Ammon's horn (tissue), 1 donor: ENCODE measurements at places on chromosomes 11 and 22.

GRCh38 chr11:130672911-130673310 is 224.5 kb downstream of the ADAMTS15 start:
- no peak for DNase-seq

- DNase-seq: no peak
Measured at GRCh38 chr22:40572976-40573375, 63.5 kb downstream of the MRTFA start.

DNA sequence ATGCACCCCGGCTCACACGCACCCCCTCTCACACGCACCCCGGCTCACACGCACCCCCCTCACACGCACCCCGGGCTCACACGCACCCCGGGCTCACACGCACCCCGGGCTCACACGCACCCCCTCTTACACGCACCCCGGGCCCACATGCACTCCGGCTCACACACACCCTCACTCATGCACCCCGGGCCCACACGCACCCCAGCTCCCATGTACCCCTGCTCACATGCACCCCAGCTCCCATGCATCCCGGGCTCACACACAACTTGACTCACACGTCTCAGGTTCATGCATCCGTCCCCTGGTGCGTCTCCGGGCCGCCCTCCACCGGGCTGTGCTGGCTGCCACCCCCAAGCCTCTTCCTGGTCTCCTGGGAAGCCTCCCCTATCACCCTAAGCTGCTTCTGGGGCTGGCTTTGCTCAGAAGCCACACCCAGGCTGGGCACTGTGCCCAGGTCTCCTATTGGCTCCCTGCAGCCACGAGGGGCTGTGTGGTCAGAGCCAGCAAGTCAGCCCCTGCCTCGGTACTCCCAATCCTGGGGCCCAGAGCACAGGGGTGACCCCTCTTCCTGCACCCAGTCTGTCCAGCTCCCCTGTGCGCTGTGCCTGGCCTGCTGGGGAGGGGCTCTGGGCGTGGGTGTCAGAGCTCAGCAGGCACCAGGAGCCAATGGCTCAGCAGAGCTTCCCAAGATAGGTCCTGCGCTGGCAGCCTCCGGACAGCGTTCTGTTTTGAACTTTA is 16.9 kb downstream of the TSPAN4 start:
- DNase-seq: peak; percentile 89

DNA sequence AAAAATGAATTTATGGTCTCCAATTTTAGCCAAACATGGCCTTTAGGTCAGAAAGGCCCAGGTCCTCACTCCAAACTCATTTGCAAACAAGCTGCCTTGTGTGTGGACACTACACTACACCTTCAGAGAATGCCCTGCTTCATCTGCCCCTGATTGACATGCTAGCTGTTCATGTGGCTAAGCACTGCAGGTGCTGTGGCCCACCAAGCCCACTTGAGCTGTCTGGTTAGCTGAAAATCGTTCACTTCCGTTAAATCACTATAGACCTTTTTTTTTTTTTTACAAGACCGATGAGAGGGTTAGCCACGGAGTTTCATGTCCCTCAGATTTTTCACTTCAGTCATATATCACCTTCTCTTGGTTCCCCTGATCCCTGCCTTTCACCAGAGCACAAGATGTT is 39.3 kb downstream of the NF2 start:
- no peak for DNase-seq

DNA sequence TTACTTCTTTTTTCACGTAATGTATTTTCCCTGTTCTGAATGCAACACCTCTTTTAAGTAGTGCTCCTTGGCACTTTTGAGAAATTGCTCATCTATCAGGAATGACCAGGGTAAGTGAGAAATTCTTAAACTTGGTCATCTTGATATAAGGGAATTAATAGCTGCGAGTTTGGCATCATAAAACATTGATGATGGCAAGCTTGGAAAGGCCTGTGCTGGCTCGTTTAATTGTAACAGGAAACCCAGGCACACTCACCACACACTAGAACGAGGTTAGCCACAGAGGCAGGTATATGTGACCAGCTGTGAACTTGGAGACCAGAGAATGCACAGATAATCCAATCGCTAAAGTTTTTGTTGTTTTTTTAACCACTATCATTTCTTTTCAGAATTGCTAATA is 24.3 kb downstream of the FAM118A start:
- no peak for DNase-seq

- no peak for DNase-seq
Measured at GRCh38 chr11:69521457-69521856, 40.0 kb downstream of the LINC01488 start.

GRCh38 chr22:28023774-28024173 is 104.7 kb upstream of the PITPNB start:
- no peak for DNase-seq

DNA sequence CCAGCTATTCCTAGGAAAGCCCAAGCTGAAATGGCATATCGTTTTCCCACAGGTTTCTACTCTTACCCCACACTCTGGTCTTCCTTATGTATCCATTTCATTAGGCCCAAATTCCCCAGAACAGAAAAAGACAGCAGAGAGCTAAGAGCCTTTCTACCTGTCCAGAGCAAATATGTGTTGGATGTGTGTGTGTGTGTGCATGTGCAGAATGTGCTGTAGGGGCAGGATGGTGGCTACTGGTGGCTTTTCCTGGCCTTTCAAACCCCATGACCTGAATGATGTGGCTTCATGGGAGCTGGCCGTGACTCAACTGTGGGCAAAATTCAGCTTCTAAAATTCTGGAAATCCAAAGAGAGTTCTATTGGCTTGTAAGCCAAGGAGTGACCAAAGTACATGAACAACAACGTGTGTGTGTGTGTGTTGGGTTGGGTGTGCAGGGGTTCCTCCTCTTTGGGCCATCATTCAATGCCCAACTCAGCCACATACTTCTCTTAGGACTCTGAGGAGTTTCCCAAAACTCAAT is 421.4 kb upstream of the CADM1 start:
- DNase-seq: no peak

GRCh38 chr11:94525546-94526324 is 13.5 kb downstream of the C11orf97 start:
- peak; percentile 67 for DNase-seq

DNA sequence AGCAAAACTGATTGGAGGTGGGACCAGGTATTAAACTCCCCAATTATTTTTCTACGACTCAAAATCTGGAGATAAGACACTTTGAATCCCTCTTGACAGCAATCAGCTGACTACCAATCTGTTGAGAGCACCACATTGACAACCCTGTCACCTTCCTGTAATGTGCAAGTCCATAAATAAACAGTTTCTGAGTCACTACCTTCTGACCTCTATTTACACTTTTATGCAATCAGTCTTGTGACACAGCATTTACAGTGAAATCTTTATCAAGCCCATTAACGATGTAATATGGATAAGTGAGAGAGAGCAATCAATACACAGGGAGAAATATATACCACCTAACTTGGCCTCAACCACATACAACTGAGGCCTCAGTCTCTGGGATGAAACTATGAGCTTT is 283.7 kb upstream of the ANO5 start:
- no peak for DNase-seq

DNA sequence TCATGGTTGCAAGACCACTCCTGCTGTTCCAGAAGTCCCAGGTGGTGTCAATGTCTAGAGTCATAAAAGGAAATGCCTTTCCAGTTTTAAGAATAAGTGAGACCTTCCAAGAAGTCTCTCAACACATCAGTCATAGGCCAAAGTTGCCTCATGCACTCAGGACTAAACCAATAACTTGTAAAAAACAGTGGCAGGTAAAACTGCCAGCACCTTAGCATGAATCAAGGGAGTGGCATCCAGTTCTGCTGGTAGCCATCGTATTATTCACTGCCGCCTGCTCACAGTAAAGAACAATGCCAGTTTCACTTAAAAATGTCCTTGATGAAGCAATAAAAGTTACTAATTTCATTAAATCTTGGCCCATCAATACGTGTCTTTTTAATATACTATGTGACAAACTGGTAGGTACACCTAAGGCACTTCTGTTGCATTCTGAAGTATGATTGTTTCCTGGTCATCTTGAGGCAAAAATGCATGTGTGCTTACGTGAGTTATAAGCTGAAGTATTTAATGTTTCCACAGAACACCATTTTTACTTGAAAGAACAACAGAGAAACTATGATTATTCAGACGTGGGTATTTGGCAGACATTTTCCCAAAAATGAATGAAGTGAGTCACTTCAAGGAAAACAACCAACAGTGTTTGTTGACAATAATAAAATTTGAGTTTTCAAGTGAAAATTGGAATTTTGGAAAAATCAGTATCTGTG is 125.2 kb upstream of the SNX19 start:
- DNase-seq: no peak

DNA sequence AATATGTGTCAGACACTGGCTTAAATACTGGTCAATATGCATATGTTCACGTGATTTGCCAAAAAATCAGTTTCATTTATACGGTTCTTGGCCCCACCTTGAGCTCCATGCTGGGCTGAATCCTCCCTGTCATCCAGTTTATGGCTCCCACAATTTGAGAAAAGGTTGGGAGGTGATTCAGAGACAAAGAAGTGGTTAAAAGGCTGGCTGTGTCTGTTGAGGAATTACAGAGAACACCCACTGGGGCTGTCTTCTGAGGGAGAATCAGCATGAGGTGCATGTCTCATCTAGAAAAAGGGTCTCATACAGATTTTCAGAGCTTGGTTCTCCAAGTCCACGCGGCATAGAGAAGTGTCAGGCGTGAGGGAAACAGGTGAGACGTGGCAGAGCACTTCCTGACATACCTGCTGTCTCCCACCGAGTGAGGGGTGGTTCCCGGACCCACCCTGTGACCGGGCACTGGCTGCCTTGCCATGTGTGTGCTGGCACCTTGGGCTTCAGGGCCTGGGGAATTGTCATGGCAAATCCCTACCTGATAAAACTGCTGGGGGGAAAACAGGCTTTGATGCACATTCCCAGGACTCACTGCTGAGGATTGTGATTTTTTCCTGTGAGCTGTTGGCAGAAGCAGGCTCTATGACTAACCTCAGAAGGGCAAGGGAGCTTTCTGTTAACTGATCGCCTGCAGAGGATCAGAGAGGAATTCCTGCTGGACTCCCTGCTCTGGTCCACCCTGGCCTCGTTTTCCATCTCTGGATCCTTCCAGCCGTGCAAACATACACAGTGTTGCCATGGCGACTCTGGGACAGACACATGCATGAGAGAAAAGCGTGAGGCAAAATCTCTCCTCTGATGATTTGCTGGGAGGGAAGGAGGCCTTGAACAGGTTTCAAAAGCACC is 223.6 kb downstream of the ADAMTS15 start:
- DNase-seq: peak; percentile 36

DNA sequence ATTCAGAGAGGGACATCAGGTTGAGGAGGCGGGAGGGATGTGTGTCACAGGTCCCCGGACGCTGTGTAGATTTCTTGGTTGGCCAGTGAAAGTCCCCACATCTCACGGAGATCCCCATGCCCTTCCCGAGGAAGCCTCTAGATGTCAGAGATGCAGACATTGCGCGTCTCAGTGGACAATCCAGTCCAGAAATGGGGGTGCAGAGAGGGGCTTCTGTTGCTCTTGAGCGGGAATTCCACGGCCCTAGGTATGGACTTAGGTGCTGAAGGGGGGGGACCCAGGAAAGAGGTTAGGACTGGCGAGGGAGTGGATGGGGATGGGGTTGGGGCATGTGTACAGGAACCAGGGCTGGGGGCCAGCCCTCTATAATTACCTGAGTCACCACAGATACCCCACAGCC is 7.0 kb downstream of the THY1 start:
- no peak for DNase-seq

GRCh38 chr11:118398791-118399559 is 2.4 kb upstream of the ATP5MG start:
- no peak for DNase-seq
